ENCODE measurements at places on chromosomes 1 and 21.
A peak's percentile ranks its signal among the peaks of the same experiment; 100 is the strongest.

GRCh38 chr1:116133696-116134475 lies 22.7 kb downstream of the MAB21L3 start:
- H3K36me3 ChIP-seq, result peaks cover 2% of the 10 kb centered on the region
- peaks cover 22% of the 10 kb centered on the region for H3K27me3 ChIP-seq
- DNase-seq, result no peak
- peaks cover 12% of the 10 kb centered on the region for H3K4me1 ChIP-seq
- no peak overlapping the region for H3K27ac ChIP-seq

DNA sequence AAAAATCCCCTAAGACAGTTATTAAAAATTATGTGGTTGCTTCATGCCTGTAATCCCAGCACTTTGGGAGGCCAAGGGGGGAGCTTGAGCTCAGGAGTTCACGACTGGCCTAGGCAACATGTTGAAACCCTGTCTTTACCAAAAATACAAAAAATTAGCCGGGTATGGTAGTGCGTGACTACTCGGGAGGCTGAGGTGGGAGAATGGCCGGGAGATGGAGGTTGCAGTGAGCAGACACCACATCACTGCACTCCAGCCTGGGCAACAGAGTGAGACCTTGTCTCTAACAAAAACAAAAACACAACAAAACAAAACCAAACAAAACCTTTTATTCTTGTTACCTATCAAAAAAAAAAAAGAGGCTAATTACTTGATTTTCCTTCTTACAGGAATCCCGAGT lies 2.1 kb downstream of the ELK4 start:
- peaks cover 30% of the 10 kb centered on the region for H3K4me1 ChIP-seq
- H3K4me3 ChIP-seq, result peak overlapping the region; percentile 95
- peaks cover 3% of the 10 kb centered on the region for H3K36me3 ChIP-seq
- peak overlapping the region; percentile 94 for H3K27ac ChIP-seq
- no peaks in the 10 kb centered on the region for H3K27me3 ChIP-seq
- no peak for DNase-seq

DNA sequence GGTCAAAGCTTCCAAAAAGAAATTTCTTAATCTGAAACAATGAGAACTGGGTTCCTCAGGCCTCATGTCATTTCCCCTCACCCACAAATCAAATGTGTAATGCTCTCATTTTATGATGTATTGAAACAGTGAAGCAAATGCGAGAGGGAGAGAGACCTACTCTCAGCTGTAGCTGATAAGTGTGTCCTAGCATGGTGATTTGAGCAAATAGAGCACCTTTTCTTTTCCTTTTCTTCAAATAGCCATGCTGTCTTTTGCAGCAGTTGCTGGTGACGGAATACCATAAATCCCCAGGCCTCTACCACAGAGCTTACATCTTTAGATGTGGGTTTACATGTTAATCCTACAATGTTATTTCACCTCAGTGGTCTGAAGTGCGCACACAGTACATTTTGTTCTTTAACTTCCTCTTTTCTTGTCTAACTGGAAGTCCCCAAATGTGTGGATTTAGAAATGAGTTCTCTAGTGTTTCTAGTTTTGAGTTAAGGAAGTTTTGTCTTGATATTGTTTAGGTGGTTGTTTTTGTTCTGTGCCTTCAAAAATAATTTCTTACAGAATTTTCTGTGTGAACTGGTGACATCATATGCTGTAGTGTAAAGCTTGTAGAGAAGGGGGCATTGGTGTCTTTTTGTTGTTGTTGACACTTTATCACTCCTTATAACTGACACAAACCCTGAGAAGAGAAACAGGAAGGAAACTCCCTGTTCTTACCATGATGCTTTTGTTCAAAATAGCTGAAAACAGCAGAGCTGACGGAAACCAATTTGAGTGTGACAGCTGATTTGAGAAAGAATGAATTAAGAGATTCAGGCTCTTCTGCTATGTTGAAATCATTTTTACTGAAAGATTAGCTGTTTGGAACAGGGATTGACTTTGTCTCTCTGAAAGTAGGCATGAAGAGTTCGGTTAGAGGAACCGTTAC lies 12.2 kb downstream of the SMAP2 start:
- peaks cover 10% of the 10 kb centered on the region for H3K36me3 ChIP-seq
- H3K4me1 ChIP-seq, result peaks cover 72% of the 10 kb centered on the region
- H3K4me3 ChIP-seq, result peak overlapping the region; percentile 89
- H3K27me3 ChIP-seq, result no peaks in the 10 kb centered on the region
- no peak for DNase-seq
- H3K27ac ChIP-seq, result peak overlapping the region; percentile 98

DNA sequence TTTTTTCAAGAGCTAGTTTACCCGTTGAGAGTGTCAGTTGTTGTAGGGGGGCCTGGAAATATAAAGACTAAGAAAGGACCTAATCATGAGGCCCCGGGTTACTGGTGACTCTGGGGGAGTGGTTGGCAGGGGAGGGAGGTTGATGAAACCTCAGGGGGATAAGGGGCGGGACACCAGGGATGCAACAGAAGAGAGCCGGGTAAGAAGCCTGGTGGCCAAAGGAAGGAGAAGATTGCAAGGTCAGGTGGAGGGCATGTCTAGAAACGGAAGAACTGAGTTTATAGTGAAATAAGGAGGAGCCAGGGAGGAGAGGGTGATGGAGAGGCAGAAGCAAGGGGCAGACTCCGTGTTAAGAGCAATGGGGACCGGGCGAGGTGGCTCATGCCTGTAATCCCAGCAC lies 12.5 kb upstream of the SPOCD1 start:
- DNase-seq, result no peak
- peaks cover 26% of the 10 kb centered on the region for H3K4me1 ChIP-seq
- H3K27ac ChIP-seq, result peak overlapping the region; percentile 62
- H3K36me3 ChIP-seq, result no peaks in the 10 kb centered on the region
- no peaks in the 10 kb centered on the region for H3K27me3 ChIP-seq

DNA sequence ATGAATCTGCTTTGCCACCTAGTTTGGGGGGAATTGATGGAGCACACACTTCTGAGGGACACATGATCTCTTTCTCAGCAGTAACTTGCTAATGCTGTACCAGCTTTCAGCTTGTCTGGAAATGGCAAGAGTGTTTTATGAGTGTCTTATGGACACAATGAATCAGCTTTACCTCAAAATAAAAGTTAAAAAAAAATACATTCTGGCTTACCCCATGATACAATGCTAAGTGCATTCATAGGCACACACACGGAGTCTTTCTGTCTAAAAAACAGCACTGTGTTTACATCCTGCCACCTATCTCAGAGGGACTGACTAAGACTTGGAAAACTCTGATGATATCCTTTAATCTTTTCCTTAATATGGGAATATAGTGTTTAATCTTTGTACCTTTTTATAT lies 455.5 kb upstream of the ADAMTS5 start:
- no peak overlapping the region for H3K4me3 ChIP-seq

- DNase-seq, result no peak
- H3K4me3 ChIP-seq, result no peak overlapping the region
- no peaks in the 10 kb centered on the region for H3K4me1 ChIP-seq
- H3K27me3 ChIP-seq, result no peaks in the 10 kb centered on the region
- no peak overlapping the region for H3K27ac ChIP-seq
Observed at GRCh38 chr1:239233626-239234025, 152.7 kb upstream of the CHRM3 start.

DNA sequence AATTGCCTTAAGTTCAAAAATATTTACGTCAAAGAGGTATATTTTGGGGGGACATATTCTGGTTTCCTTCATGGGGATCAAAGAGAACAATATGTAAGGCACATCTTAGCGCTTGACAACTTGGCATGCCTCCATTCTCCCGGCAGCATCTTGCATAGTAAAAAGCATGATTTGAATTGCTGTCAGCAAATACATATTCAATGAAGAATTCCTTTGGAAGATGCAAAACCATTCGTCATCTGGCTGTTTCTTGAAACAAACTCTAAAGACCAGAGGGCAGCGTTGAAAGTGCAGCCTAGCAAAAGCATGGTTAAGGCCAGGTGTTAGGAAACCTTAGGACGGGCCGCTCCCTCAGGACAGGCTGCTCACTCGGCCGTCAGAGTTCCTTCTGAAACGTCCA lies 3.4 kb upstream of the PIK3CD start:
- H3K27me3 ChIP-seq, result no peaks in the 10 kb centered on the region
- H3K36me3 ChIP-seq, result no peaks in the 10 kb centered on the region
- peaks cover 21% of the 10 kb centered on the region for H3K4me1 ChIP-seq
- no peak overlapping the region for H3K4me3 ChIP-seq
- no peak overlapping the region for H3K27ac ChIP-seq

- no peaks in the 10 kb centered on the region for H3K36me3 ChIP-seq
- DNase-seq, result no peak
- no peak overlapping the region for H3K27ac ChIP-seq
- H3K4me3 ChIP-seq, result no peak overlapping the region
Observed at GRCh38 chr1:212930986-212931678, 19.2 kb upstream of the VASH2 start.

DNA sequence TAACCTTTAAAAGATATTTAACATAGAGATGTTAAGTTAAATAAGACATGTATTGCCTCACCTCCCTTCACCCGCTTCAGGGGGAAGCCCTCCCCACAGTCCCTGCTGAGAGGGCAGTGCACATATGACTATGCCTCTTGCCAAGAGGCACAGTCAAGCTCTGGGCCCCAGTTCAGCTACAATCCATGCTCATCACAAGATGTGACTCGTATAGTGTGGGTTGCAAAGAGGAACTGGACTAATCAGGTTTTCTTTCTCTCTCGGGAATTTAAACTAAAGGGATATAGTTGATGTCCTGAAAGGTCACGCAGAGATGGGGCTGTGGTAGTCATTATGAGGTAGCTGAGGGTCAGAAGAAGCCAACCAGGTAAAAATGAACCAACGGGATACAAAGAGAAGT lies 35.6 kb downstream of the LYST start:
- H3K4me3 ChIP-seq, result no peak overlapping the region
- H3K36me3 ChIP-seq, result peaks cover 3% of the 10 kb centered on the region
- peaks cover 4% of the 10 kb centered on the region for H3K4me1 ChIP-seq

DNA sequence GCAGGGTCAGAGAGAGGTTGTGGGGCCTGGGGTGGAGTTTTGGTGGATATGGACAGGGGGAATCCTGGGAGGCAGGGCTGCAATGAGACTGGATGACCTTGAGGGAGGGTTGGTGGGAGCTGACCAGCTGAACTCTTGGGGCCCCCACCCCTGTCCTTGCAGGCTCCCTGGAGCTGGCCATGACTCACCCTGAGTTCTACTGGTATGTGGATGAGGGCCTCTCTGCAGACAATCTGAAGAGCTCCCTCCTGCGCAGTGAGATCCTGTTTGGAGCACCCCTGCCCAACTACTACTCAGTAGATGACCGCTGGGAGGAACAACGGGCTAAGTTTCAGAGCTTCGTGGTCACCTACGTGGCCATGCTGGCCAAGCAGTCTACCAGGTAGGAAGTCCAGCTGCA lies 23.6 kb downstream of the DISP3 start:
- H3K36me3 ChIP-seq, result peaks cover 9% of the 10 kb centered on the region
- H3K27ac ChIP-seq, result no peak overlapping the region
- H3K4me1 ChIP-seq, result peaks cover 3% of the 10 kb centered on the region

- H3K27ac ChIP-seq, result no peak overlapping the region
- H3K4me3 ChIP-seq, result no peak overlapping the region
- peaks cover 23% of the 10 kb centered on the region for H3K27me3 ChIP-seq
- DNase-seq, result no peak
Observed at GRCh38 chr1:30888391-30888790, 20.2 kb downstream of the SDC3 start.

DNA sequence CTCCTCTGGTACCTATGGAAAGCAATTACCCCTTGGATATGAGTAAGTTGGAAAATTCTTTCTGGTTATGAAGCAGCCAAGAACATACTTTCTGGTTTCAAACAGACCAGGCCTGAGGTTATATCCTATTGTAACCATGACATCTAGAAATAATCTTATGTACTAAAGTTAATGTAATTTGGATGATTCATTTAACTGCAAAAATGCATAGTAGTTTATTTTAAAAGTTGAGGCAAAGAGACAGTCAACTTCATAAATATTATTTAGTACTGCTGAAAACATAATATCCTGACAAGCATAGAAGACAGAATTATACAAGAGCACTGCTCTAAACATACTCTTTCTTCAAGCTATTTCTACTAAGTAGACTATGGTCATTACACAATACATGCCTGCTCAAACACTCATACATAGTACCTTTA lies 25.5 kb downstream of the ODF2L start:
- H3K27ac ChIP-seq, result no peak overlapping the region
- no peak for DNase-seq
- H3K4me1 ChIP-seq, result peaks cover 2% of the 10 kb centered on the region
- peaks cover 13% of the 10 kb centered on the region for H3K36me3 ChIP-seq

DNA sequence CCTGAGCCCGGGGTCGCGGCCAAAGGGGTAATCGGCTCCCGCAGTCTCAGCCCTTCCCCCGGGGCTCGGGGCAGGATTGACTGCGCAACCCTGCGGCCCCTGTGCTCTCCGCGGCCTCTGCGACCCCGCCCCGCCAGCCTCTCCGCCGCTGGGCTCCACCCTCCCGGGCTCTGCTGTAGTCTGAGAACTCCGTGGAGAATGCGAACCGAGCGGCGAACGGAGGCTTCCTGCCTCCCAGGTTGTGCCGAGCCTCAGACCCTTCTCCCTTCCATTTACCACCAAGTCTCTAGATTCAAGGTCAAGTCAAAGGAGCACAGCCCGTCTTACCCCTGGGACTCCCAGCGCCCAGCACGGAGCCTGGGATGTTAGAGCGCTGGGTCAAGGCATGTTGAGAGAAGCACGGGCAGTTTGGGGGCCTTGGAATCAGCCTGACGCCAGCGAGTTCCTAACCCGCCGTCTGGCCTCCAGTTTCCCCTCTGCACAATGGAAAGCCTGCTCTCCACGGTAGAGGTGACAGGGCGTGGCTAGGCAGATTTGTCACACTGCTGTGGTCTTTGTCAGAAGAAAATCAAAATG lies 3.0 kb downstream of the ATP2B4 start:
- H3K27me3 ChIP-seq, result no peaks in the 10 kb centered on the region
- peak; percentile 46 for DNase-seq
- H3K27ac ChIP-seq, result peak overlapping the region; percentile 98
- peaks cover 13% of the 10 kb centered on the region for H3K36me3 ChIP-seq

DNA sequence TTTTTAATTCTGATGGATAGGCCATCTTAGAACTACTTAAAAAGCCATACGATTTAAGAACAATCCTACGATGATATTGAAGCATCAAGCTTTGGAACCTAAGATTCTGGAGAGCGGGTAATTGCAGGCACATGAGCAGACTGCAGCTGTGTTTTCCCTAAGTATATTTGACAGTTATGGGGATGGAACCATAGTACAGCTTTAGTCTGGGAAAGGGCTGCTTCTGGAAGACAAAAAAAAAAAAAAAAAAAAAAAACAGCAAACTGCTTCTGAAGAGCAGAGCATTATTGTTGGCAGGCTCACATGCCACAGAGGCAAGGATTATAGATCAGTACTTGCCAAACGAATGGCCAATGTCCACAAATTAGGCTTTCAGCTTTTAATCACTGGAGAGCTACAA lies 1618.7 kb downstream of the AMY1C start:
- H3K4me3 ChIP-seq, result no peak overlapping the region
- H3K36me3 ChIP-seq, result no peaks in the 10 kb centered on the region
- no peak overlapping the region for H3K27ac ChIP-seq
- no peak for DNase-seq
- no peaks in the 10 kb centered on the region for H3K4me1 ChIP-seq

DNA sequence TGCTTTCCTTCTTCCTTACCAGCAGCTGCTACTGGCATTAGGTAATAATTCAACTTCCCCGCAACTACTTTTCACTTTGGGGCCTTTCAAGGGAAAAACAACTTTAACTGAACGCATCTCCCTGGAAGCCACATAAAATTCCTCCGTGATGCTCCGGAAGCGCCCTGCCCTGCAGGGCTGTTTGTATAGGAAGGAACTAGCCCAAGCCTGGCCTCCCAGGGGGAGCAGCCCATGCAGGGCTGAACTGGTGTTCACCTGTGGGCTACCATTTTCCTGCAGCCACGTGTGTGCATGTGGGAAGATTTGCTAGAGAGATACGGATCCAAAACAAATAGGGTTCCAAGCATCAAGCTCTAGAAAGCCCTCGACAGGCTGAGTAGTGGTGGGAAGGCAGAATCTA lies 14.4 kb downstream of the CLDN14 start:
- H3K27me3 ChIP-seq, result peaks cover 46% of the 10 kb centered on the region
- no peaks in the 10 kb centered on the region for H3K36me3 ChIP-seq
- DNase-seq, result no peak
- H3K4me1 ChIP-seq, result peaks cover 2% of the 10 kb centered on the region
- no peak overlapping the region for H3K27ac ChIP-seq
- H3K4me3 ChIP-seq, result no peak overlapping the region

Measured in T-helper 17 cell (primary cell).